ENCODE measurements at places on chromosomes 2 and 18.

GRCh38 chr2:44430342-44430741 is 68.6 kb downstream of the CAMKMT start:
- DNase-seq: no peak

DNA sequence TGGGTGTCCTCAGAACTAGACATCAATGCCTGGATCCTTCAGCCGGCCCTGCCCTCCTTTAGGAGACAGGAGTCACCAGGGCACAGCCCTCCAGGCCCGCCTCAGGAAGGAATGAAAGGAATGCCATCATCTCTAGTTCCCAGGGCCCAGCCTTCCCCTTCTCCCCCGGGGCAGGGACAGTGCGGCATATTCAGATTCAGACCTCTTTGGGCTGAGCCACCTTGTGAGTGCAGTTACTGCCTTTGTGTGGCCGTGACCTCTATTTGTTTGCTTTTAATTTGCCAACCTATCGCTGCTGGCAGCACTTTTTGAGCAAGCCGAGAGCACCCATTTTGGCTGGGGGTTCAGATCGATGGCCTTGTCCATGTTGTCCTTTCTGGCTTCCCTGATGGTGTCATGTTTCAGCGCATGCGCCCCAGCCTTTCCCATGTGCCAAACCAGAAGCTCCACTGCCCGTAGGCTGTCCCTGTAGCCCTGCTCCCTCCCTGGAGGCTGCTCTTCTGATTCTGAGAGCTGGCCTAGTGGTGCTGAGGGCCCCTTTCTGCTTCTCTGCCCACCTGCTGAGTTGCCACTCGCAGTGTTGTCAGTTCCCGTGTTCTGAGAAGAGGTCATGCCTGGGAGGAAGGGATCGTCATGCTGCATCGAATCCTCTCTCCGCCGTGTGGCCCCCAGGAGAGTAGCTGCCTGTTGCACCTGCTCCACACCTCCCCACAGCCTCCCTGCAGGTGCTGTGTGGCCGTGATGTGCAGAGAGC is 10.9 kb downstream of the ANKRD23 start:
- DNase-seq: peak; percentile 92

DNA sequence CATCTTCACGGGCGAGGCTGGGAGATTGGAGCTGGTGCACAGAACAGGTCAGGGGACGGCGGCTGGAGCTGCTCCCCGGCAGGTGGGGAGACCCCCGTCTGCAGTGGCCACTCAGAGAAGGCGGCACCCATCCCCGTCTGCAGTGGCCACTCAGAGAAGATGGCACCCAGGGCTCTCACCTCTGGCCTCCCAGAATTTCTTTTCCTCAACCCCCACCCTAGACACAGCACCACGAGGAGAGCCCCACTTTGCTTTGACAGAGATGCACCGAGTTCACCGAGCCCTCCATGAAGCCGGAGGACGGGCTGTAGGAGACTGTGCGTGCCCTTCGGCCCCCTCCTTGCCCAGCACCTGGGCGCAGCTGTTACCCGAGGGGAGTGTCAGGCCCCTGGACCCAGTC is 201.6 kb upstream of the SALL3 start:
- DNase-seq: no peak

DNA sequence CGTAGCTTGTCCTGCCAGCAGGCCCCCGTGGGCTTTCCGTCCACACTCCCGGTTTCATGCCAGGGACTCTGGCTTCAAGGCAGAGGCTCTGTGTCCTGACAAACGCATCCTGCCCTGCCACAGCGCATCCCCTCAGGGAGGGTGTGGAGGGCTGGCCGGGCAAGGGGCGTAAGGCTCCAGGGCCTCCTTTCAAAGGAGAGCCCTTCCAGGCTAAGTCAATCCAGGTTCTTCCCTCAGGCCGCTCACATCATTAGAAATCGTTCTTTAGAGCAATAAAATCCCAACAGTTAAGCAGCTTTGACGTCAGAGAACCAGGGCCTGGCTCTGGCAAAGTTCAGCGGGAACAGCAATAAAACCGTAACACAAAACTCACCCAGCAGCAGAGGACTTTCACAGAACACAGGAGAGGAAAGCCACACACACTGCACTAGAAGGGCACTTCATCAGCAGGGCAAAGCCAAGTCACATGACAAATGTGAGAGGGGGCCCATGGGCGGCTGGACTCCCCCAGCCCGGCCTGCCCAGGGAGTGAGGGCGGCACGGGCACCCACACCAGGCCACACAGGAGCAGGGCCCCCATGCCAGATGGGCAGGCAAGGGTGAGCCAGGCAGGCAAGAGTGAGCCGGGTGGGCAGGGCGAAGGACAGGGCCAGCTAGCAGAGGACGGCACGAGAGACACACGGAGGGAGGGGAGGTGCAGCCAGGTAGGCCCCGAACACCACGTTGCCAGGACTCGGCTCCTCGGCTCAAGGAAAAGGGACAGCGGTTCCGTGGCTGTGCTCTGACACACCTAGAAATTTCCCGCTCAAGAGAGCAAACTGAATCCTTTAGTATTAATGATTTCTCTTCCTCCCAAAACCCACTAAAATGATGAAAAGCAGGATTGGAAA is 52.0 kb downstream of the HDAC4 start:
- no peak for DNase-seq

DNA sequence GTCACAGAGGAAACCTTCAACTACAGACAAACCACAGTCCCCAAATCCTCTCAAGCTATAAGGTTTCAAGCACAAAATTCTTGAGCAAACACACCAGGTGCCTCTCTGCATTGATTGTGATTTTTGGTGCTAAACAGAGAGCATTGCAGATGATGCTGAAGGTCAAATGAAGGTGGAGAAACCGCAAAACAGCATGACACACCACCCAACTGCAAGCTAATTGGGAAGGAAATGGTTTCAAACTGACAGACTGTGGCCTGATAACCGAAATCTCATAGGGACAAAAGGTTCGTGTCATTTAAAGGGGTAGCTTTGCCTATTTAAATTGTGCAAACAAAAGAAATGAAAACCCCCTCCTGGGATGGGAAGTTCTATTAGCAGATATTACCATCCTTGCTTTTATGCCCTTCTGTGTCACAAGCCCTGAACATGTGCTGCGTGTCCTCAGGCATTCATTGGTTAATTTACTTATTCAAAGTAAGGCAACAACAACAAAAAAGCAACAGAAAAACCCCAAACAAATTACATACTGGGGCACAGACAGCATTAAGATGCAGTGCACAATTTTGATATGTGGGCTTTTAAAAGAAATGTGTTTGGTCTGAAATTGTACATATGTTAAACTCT is 154.9 kb downstream of the AQP4 start:
- peak; percentile 8 for DNase-seq

- DNase-seq: no peak
Measured at GRCh38 chr2:233792720-233793119, 14.6 kb downstream of the MROH2A start.

All from cardiac muscle cell (in vitro differentiated cells and primary cell).